RPMI8226 (cell line): ENCODE measurements at places on chromosomes 7 and 10.

DNA sequence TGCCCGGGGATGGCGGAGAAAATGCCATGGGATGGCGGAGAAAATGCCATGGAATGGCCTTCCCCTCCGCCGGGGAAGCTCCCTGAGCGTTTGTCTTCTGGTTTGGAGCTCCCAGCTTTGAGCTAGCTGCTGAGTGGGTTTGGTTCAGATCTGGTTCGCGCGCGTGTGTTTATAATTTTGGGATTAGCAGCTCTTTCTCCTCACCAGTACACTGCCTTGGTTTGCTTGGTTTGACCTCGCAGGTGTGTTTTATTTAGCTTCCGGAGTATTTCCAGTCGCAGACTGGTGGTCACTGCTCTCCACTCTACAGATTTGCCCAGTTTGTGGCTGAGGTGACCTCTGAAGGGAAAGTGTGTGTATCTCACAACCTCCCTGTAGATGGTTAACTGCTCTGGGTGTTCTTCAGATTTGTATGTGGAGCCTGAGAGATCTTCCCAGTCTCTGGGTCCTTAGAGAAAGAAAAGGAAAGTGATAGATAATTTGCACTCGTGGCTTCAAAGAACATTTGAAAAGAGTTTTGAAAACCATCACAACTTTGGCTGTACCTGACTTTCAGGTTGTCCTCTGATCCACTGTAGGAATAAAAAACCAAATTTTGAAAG is 597 bp downstream of the ZNF277 start:
- DNase-seq: peak; percentile 32

DNA sequence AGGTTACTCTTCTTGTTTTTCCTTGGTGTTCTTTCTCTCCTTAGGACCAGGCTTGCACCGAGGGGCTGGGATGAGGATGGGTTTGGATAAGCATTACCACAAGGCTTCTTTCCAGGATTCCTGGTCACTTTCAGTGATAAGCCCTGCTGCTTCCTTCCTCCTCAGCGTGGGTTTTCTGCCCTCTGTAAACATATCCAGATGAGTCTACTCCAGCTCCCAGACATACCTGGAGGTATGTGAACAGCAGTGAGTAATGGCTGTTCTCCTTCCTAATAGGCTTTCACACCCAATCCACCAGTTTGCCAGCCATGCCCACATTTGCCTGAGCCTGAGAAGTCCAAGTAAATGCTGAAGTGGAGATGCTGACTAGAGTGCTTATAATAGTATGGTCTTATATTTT is 229.8 kb upstream of the YAE1 start:
- DNase-seq: no peak

- no peak for DNase-seq
Measured at GRCh38 chr7:100489121-100489520, 5.4 kb downstream of the NYAP1 start.

- DNase-seq: no peak
Measured at GRCh38 chr10:44199267-44199666, 185.6 kb downstream of the CXCL12 start.

GRCh38 chr7:140625908-140626868 is 14.4 kb downstream of the DENND2A start:
- no peak for DNase-seq

GRCh38 chr10:130179640-130180039 is 43.4 kb downstream of the GLRX3 start:
- peak; percentile 2 for DNase-seq

DNA sequence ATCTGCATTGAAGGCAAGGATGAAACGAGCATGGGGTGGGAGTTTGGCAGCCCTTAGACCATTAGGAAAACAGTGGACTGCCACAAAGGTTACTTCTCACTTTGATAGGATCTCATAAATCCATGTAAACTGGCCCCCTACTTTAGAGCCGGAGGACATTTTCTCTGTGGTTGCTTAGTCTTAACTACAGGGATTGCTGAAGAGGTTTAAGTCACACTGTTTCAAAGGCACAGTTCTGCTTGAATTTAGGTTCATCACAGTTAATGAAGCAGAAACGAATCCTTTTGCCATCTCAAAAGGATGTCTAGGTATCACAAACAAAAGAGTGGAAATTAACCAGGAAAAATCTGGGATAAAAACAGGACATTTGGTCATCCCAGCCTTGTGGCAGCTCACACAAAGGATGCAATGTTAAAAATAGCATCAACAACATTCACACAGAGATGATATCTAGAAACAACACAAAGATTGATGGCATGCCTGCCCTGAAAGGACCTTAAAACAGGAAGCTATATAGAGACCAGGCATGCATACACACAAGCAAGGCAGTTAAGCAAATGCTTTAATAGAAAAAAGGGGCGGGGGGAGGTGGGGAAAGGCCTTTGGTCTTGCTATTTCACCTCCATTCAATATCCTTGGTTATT is 74.0 kb downstream of the DOCK4 start:
- DNase-seq: no peak

- no peak for DNase-seq
Measured at GRCh38 chr10:32210306-32211045, 136.5 kb downstream of the EPC1 start.

DNA sequence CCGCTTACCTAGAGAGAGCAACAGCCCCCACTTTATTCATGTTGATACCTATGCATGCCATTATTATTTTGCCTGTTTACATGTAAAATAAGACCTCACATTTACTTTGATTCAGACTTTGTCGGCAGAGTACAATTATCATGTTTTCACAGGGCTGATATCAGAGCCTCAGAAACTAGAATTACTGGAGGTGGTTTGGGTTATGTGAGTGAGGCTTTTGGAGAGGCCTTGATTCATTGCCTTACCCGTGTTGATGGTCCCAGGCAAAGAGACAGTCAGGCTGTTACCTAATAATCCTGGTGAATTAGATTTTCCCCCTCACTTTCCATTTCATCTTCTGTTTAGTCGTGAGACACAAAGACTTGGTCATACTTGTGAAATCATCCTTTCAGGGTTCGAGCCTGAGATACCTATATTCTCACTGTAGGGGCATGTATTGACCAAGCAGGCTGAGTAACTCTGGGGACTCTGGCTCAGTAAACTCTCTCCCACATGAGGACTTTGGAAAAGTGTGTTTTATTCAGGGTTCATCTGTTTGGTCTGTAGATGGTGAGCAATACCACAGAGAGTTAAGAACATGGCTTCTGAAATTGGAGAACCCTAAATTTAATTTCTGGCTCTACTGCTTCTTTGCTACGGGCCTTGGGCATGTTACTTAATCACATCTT is 150.9 kb downstream of the CELF2 start:
- DNase-seq: no peak
